ENCODE measurements at places on chromosomes 3 and 15.
A peak's percentile ranks its signal among the peaks of the same experiment; 100 is the strongest.

DNA sequence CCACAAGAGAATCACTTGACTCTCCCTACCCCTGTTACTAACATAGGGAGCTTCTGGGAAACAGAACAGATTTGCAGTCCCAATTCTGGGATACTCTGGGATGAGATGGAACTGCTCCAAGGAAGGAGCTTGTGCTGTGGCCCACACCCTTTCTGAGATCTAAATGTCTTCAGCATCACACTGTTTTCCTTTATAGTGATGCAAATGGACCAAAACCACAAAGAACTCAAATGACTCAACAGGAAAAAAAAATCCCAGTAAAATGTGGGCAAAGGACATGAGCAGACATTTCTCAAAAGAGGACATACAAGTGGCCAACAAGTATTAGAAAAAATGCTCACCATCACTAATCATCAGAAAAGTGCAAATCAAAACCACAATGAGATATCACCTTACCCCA lies 155.6 kb downstream of the NECTIN3 start:
- DNase-seq: no peak

- no peak for DNase-seq
Measured at GRCh38 chr3:172771672-172772071, 21.1 kb downstream of the ECT2 start.

DNA sequence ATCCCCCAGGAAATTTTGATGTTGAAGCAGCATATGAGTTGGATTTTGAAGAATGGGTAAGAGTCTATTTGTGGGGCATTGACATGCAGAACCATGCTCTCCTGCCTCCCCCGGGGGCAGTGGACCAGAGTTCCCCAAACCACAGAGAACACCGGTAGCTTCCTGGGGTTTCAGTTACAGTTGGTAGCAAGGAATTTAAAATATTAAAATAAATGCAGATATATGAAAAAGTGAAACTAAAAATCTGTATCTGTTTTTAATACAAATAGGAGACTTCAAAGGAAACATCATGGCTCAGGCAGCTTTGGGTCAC lies 37.4 kb downstream of the SLC9A9 start:
- no peak for DNase-seq

DNA sequence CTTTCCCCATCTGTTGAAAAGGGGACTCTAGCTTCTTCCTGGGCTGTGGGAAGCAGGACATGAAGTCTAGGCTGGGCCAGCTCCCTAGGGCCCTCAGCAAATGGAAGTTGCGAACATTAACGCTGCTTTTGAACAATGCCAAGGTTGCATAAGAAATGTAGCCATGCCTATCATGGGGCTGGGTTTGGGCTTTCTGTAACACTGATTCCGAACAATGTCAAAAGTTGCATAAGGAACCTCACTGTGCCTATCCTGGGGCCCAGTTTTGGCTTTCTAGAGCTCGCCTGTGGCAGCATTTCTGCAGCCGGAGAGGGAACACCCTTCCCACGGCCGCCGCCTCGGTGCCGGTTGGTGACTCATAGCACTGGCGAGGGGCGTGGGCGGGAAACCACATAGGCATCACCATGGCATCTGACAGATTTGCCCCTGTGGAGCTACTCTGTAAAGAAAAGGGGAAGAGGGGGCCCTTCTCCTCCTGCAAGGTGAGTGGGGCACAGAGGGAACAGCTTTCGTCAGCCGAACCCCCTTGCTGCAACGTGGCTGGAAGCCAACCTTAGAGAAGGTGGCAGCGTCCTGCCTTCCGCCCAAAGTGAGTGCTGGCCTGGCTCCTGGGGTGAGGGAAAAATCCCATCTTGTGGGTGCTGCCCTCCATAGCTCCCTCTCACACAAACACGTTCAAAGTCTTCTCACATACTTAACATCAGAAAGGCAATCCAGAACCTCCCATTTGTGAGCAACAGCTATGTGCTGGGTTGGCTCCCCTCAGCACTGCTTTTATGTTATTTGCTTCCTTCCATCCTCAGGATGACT lies 46.6 kb upstream of the ATP2B2 start:
- DNase-seq: peak; percentile 79

Data from activated T-helper 9 cell treated with anti-CD3 and anti-CD28 coated beads, Interleukin-2, amount 50 U/mL, for 16 hours (primary cell).